ENCODE measurements at places on chromosomes 6 and 20.

- DNase-seq, result no peak
Observed at GRCh38 chr6:38192487-38192886, 373.0 kb downstream of the ZFAND3 start.

DNA sequence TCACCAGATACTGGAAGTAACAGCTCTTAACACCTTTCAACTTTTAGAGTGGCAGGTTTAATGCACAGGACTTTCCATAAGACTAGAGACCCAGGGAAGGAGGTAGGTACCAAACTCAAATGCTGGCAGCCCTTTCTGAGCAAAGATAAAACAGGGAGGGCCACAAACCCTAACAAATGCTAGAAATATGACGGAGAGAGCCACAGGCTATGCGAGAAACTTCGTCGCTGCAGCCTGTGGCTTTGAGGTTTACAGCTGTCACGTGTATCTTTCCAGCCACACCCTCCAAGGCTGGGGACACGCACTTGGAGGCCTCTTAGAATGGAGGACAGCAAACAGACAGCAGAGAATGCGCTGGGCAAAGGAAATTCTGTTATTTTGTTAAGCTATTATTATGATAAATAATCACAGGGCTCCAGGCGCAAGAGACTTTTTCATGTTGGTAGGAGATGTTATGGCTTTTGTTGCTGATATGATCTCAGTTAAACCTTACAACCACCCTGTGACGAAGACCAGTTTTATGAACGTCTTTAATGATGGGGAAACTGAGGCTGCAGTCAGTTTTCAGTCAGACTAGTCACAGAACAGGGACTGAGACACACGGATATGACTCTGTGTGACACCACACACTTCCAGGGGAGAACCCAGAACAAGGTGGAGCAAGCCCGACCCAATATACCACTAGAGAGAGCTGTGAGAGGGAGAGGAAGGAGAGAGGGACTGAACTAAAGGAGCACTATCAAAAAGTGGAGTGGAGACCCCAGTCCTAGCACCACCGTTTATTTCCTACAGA lies 2.0 kb downstream of the TRAM2 start:
- no peak for DNase-seq

- no peak for DNase-seq
Observed at GRCh38 chr6:92376691-92377090, 1042.7 kb downstream of the EPHA7 start.

GRCh38 chr20:11080781-11081377 lies 407.1 kb upstream of the JAG1 start:
- DNase-seq, result no peak

- no peak for DNase-seq
Observed at GRCh38 chr6:36546308-36546919, 865 bp downstream of the STK38 start.

DNA sequence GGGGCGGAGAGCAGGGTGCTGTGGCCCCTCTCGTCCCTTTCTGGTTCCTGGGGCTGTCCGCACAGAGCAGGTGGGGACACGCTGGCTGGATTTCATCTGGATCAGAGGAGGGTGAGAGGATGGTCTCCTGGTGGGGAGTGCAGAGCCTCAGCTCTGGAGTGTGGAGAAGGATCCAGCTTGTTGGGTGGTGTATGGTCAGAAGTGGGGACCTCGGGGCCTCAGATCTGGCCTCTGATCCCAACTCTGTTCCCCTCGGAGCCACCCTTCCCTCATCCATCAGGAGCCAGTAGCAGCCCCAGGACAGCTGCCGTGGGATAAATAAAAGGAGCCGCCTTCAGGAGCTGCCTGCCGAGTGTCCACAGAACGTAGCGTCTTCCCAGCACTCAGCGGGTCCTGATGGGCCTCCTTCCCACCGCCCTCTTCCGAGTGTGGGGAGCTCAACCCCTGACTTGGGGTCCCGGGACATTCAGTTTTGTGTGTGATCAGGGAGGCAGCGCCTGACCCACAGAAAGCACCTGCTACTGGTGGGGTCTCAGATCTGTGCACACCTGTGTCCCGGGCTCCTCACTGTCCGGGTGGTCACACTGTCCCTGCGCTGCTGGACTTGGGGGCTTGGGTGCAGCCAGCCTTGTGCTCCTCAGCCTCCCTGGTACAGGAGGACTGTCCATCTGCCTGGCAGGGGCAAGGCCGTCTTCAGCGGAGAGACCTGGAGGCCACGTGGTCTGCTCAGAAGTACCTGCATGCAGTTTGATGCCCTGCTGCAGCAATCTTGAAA lies 25.4 kb upstream of the BHLHE23 start:
- no peak for DNase-seq

GRCh38 chr20:12028771-12029170 lies 111.1 kb downstream of the BTBD3 start:
- no peak for DNase-seq

- DNase-seq, result no peak
Observed at GRCh38 chr6:88179692-88180091, 13.5 kb upstream of the CNR1 start.

DNA sequence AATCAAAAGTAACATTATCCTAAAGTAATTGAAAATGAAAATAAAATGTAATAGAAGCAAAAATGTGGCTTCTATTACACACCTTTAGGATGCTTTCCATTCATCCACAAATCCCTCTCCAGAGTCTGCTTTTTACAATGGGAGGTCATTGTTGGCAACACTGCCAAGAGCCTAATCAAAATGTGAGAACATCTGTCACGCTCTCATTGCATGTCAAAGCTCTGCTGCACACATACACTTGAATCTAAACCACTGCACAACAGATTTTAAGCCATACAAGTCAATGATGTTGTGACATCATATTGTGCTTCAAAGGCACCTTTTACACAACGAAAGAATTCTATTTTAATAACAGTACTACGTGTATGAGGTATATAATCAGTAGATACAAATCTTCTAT lies 82.1 kb downstream of the PREP start:
- DNase-seq, result no peak

DNA sequence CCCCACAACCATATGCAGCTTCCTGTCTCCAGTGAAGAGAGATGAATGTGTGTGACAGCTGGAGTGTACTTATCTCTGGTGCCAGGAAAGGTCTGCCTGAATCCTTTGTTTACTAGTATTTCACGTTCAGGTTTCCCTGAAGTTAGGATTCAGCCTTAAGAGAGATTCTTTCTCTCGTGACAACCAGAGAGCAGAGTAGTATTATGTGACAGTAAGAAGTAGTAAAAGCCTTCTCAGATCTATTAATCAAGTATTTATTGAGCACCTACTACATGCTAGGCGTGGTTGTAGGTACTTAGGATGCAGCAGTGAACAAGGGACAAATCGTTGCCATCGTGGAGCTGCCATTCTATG lies 949 bp downstream of the KIFC1 start:
- no peak for DNase-seq

- no peak for DNase-seq
Observed at GRCh38 chr20:55135923-55136322, 660.5 kb downstream of the DOK5 start.

DNA sequence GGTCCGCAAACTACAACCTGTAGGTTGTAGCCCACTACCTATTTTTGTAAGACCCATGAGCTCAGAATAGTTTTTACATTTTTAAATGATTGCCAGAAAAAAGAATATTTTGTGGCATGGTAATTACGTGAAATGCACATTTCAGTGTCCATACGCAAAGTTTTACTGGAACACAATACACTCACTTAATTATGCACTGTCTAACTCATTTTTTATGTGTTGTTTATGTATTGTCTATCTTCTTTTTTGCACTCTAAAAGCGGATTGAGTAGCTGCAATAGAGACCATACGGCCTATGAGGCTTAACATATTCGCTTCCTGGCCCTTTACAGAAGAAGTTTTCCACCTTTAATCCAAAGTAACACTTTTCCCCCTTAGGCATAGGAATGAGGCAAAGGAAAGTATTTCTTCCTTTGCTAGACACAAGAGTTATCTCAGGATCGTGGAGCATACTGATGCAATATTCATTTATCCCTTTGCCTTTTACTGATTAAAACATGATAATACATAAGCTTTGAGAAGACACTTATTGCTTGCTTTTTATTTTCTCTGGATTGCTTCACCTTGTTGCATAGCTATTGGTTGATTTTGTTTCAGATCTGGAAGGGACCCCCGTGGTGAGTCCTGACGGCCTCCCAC lies 69.8 kb downstream of the FNDC1 start:
- DNase-seq, result no peak

- no peak for DNase-seq
Observed at GRCh38 chr6:125114248-125114858, 39.2 kb upstream of the TPD52L1 start.

DNA sequence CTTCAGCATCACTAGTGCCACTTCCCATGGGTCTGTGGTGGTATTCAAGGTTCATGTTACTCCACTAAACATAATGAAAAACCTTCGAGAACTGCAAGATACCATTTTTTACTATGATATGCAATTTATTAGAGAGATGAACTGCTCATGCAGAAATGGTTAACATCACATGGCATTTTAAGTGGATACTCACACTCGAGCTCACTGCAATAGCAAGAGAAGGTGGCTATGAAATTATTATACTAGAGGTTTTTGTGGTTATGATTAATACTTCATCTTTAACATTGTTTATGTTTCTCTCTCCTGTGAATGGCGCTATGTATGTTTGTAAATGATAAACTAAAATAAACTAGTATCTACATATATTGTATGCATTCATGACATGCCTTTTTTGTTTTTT lies 35.1 kb downstream of the SCAF8 start:
- no peak for DNase-seq

DNA sequence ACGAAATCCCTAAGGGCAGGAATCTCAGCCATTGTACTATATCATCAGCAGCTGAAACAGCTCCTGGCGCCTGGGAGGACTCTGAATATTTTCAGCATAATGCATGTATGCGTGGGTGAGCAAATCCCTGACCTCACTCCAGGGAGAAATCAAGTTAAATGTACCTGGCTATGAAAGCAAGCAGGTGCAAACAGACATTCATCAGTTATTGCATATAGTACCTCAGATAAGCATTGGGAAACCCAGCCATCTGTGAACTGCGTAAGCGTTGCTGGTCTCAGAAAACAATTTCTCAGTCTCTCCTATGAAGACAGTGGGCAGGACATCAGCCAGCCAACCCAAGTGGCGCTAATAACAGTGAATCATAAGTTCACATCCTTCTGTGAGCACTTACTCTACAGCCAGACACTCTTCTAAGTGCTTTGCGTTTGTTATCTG lies 622.6 kb downstream of the EPM2A start:
- no peak for DNase-seq

- DNase-seq, result no peak
Observed at GRCh38 chr6:90432937-90433336, 136.3 kb upstream of the BACH2 start.

DNA sequence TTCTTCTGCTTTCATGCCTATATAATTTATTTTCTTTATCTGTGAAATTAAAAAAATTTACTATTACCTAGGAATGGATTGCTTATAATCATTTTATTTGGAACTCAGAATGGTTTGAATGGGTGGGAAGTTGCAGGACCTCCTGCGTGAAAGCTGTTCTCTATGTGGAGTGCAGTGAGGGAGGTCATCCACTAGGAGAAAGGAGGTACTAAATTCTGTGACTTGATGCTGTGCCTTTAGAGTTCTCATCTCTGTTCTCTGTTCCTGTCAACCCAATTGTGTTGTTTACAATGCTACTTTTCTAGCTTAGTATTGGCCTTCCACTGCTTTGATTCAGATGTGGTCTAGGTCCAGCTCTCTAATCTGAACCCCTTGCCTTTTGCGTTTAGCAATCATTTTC lies 65.0 kb upstream of the HIVEP1 start:
- DNase-seq, result no peak

- DNase-seq, result no peak
Observed at GRCh38 chr6:99362678-99363268, 13.3 kb upstream of the FAXC start.

DNA sequence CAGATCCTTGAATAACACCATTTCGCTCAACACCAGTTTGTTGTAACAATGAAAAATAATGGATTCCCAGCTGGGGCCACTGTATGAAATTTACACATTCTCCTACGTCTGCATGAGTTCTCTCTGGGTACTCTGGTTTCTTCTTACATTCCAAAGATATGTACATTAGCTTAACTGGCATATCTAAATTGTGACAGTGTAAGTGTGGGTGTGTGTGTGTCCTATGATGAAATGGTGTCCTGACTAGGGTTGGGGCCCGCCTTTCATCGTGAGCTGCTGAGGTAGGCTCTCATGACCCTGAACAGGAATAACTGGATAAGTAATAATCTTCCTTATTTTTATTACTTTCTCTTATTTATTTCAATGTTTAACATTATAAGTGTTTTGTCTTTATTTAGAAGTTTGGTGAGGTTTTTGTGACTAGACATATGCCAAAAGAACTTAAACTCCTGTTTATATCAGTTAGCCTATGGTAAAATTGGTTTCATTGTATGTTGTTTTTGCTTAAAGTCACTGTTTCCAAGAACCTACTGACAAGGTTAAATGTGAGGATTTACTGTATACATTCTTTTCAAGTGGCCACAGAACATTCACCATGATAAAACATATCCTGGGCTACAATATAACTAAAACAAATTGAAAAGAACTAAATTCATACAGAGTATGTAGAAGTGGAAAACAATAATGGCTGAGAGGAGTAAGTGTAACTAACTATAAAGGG lies 42.4 kb downstream of the RBL1 start:
- no peak for DNase-seq

GRCh38 chr20:9258901-9259300 lies 190.0 kb downstream of the PLCB4 start:
- no peak for DNase-seq

DNA sequence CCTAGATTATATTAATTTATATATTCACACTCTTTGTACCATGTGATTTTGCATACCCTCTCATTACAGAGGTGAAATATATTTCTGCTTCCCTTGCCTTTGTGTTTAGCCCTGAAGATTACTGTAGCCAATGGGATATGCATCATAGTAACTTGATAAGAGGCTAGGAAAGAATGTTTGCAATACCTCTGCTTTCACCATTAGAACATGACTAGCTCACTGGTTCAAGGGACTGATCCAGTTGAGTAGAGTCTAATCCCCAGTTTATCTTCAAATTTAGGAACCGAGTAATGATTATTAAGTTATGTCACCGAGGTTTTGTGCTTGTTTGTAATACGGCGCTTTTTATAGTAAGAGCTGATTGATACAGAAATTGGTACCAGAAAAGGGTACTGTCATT lies 552.6 kb upstream of the GJE1 start:
- DNase-seq, result no peak

GRCh38 chr6:29376003-29376402 lies 912 bp upstream of the OR12D3 start:
- no peak for DNase-seq

GRCh38 chr6:56953597-56954402 lies 1.1 kb upstream of the BEND6 start:
- DNase-seq, result no peak

- DNase-seq, result no peak
Observed at GRCh38 chr6:72959821-72960220, 265.5 kb downstream of the KHDC1L start.

DNA sequence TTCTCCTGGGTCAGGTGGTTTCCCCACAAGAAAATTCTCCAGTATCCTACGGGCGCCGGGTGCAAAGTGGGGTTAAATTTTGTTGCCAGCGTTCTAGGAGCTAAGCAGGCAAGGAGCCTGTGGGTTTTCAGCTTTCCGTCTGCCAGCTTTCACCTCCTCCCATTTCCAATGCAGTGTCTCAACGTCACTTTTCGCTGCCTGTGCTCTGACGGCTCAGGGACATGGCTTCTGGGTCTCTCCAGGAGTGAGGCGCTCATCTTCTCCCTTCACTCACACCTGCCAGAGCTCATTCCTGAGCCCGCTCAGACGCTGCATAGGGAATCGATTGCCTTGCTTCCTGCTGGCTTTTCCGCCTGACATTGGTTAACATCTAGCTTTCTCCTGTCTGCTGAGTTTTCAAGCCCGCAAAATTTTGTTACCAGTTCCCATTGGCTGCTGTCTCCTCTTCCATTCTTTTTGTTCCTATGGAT lies 7.3 kb upstream of the NAA20 start:
- DNase-seq, result no peak

Measured in SIG-M5 (cell line).